ENCODE measurements at places on chromosomes 5 and 9.

DNA sequence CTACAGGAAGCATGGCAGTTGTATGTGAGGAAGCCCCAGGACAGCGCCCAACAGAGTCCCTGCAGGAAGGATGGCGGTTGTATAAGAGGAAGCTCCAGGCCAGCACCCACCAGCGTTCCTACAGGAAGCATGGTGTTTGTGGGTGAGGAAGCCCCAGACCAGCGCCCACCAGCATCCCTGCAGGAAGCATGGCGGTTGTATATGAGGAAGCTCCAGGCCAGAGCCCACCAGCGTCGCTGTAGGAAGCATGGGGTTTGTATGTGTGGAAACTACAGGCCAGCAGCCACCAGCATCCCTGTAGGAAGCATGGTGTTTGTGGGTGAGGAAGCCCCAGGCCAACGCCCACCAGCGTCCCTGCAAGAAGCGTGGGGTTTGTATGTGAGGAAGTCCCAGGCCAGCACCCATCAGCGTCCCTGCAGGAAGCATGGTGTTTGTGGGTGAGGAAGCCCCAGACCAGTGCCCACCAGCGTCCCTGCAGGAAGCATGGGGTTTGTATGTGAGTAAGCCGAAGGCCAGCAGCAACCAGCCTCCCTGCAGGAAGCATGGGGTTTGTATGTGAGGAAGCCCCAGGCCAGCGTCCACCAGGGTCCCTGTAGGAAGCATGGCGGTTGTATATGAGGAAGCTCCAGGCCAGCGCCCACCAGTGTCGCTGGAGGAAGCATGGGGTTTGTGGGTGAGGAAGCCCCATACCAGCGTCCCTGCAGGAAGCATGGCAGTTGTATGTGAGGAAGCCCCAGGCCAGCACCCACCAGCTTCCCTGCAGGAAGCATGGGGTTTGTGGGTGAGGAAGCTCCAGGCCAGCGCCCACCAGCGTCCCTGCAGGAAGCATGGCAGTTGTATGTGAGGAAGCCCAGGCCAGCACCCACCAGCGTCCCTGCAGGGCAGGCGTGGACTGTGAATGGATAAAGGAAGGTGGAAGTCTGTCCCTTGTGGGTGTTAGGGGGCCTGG, 79.0 kb downstream of the DAP start:
- no peak for DNase-seq

- DNase-seq: no peak
These were observed 88.5 kb downstream of the FAM174A start for GRCh38 chr5:100623719-100624118.

GRCh38 chr9:113581865-113582697, 118.6 kb downstream of the RGS3 start:
- DNase-seq: peak; percentile 61

DNA sequence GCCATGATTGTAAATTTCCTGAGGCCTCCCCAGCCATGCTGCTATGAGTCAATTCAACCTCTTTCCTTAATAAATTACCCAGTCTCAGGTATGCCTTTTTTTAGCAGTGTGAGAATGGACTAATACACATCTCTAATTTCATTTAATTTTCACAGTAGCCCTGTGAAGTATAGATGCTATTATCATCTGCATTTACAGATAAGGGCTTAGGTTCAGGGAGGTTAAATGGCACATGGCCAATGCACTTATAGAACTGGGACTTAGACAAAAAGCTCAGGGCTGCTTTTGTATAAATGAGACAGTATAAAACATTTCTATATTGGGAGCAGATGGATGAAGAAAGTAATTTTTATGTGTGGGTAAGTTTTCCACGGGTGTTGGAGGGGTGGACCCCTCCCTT, 62.9 kb upstream of the PANK3 start:
- DNase-seq: no peak

- no peak for DNase-seq
These were observed 22.5 kb upstream of the ARL14EPL start for GRCh38 chr5:116009806-116010205.

- no peak for DNase-seq
These were observed 244.4 kb downstream of the MAST4 start for GRCh38 chr5:66840511-66841013.

DNA sequence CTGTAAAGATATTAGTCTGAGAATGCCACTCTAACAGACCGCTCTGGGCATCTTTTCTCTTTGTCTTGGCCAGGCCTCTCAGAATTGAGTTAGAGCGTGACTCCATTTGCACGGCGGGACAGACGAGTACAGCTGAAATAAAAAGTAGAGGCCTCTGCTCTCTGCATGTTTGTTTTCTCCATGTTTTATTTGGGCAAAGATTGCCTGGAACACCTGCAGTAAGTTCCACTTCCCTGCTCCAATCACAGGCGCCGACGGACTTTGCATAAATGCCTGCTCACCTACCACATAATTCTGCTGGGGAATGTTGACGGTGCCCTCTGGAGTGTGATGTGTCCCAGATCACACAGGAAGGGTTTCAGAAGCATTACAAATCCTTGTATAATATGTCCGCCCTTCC, 10.6 kb downstream of the SPOCK1 start:
- no peak for DNase-seq

DNA sequence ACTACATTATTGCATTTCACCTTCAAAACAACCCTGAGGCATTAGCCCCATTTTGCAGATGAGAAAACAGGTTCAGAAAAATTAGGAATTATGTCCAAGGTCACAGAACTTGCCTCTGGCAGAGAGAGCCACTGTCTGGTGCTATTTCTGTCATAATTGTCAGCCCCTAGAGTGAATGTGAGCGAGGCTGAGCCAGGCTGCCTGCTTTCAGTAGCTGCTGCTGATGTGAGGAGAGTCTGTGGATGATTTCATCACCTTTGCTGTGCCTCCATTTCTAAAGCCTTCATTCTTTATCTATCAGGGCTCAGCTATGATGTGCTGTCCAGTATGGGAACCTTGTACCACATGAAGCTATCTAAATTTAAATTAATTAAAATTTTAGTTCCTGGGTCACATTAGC, 71.4 kb downstream of the INSYN2B start:
- no peak for DNase-seq

- no peak for DNase-seq
These were observed 51.7 kb upstream of the CAMK4 start for GRCh38 chr5:111172504-111172903.

- DNase-seq: no peak
These were observed 775.4 kb downstream of the MTRR start for GRCh38 chr5:8644377-8644776.

GRCh38 chr9:130989891-130990290, 19.1 kb upstream of the LAMC3 start:
- DNase-seq: no peak

- no peak for DNase-seq
These were observed 174.3 kb downstream of the PAPPA start for GRCh38 chr9:116327701-116328405.

DNA sequence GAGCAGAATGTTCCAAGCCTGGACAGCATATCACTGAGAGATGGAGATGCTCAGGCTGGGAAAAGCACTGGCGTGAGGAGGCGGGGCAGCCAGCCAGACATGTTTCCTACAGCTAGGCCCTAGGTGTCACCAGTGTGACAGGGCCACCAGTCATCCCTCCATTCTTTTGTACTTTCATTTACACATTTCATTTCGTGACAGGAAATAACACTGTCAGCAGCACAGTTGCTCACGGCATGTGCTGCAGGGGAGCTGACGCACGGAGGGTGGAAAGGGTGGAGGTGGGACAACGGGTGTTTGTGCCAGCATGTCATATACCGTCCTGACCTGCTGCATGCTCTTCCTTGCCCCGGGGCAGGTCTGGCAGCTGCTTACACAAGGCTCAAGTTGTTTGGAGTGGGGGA, 14.8 kb upstream of the CEMIP2 start:
- peak; percentile 82 for DNase-seq

DNA sequence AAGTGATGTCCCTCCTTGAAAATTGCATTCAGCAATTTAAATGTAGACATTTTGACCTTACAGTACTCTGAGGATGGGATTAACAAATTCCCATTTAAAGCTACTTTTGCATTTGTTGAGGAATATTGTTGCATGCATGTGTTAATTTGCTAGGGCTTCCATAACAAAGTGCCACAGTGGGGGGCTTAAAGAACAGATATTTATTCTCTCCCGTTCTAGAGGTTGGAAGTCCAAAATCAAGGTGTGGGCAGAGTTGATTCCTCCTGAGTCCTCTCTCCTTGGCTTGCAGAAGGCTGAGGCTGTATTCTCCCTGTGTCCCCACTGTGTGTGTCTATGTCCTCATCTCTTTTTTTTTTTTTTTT, 51.8 kb upstream of the CDK20 start:
- DNase-seq: no peak

DNA sequence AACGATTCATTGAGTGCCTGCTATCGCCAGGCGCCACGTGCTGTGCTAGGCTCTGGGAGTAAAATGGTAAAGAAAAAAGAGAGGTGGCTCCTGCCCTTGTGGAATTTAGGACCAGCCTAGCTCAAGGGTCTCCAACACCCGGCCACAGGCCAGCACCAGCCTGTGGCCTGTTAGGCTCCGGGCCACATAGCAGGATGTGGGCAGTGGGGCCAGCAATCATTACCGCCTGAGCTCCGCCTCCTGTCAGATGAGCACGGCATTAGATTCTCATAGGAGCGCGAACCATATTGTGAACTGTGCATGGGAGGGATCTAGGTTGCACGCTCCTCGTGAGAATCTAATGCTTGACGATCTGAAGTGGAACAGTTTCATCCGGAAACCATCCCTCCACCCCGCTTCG, 1.5 kb downstream of the RMRP start:
- DNase-seq: no peak

DNA sequence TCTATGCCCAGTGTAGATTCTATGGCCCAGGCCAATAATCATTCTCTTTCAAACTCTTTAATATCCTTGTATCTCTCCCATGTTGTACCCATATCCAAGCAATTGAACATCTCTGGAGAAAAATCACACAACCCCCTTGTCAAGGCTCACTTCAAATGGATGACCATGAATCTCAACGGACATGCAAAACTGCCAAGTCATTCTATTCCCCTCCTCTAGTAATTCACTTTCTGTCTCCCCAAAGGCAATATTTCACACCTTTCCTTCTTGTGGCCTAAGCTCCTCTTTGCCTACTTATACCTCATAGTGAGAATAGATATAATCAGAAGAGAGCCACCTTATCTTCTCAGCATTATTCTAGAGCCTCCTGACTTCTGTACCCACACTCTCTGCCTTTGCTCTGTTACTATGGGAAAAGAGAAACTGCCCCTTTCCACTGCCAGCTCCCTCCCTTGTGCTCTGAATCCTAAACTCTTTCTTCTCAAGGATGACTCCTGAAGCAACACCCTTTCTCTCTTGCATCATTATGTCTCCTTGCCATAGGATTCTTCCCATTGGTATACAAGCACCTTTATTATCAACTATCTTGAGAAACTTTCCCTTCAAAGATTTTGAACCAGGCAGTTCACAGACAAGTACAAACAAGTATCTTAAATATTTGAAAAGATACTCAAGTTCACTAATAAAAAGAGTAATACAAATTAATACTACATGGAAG, 66.1 kb downstream of the RPS23 start:
- DNase-seq: no peak

GRCh38 chr5:62281411-62281810, 24.6 kb upstream of the KIF2A start:
- DNase-seq: no peak

- no peak for DNase-seq
These were observed 43.1 kb upstream of the ANKDD1B start for GRCh38 chr5:75568202-75568601.

DNA sequence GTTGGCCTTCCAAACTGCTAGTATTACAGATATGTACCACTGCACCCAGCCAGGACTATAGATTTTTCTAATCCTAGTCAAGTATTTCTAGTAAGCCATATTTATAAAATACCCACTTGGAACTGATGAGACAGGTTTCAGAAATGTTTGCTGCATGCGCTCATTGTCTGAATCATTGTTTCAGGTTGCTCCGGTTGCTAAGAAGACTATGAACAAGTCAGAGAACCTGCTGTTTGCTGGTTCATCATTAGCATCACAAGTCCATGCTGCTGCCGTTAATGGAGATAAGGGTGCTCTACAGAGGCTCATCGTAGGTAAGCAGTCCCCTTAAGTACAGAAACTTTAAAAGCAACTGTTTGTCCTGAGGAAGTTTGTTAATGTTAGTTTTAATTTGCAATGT, 5.3 kb downstream of the INVS start:
- no peak for DNase-seq

Measured in effector memory CD4-positive, alpha-beta T cell (primary cell).